CD4-positive, alpha-beta T cell treated with Interleukin-15 for 4 hours (primary cell): ENCODE measurements at places on chromosomes 7 and 10.

- no peak for DNase-seq
Observed at GRCh38 chr10:13448216-13448615, 80.6 kb downstream of the BEND7 start.

- DNase-seq: no peak
Observed at GRCh38 chr7:139791316-139791715, 13.5 kb upstream of the HIPK2 start.

GRCh38 chr7:74220229-74220628, 10.4 kb downstream of the LAT2 start:
- no peak for DNase-seq

DNA sequence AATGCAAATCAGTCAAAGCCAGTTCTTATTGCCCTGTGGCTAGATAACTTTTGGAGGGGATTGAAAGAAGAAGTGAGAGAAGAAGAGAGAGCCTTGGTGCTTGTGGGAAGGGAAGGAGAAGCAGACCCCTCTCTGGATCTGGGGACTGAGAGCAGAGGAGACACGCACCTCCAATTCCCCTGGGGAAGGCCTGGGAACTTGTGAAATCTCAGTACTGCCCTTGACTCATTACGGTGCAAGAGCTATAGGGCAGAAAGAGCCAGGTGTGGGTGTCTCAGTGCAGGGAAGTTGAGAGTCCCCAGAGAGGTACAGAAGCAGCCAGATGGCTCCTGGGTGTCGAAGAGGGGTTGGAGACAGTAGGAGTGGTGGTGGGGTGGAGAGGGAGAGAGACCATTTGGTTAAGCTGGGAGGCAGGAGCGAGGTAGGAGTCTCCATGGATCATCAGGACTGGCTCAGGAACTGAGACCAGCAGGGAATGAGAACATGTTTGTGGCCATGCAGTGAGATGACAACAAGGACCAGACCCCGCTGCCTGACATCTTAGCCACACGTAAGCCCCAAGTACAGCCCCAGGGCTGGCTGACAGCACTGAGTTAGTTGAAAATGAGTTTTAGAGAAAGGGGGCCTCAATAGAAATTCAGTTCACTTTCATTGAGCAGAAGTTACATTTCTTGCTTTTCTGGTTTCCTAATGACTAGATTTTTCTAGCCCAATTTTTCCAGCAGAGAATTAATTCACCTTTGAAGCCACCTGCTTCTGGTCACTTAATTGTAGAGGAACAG, 238.2 kb downstream of the BUB3 start:
- no peak for DNase-seq

GRCh38 chr10:44956717-44957706, 2.6 kb upstream of the RASSF4 start:
- no peak for DNase-seq

DNA sequence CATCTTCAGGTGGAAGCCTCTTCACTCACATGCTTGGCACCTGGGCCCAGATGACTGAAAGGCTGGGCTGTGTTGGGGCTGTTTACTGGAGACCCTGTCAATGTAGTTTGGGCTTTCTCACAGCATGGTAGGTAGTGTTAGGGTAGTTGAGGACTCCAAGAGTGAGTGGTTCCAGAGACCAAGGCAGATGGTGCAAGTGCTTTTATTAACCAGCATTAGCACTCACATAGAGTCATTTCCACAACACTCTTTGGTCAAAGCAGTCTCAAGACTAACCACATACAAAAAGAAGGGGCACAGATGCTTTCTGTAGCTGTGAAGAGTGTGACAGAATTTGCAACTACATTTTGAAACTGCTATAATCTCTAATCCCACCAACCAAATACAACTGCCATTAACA, 135.0 kb downstream of the RTKN2 start:
- no peak for DNase-seq

- DNase-seq: no peak
Observed at GRCh38 chr10:79483948-79484347, 28.4 kb upstream of the EIF5AL1 start.

DNA sequence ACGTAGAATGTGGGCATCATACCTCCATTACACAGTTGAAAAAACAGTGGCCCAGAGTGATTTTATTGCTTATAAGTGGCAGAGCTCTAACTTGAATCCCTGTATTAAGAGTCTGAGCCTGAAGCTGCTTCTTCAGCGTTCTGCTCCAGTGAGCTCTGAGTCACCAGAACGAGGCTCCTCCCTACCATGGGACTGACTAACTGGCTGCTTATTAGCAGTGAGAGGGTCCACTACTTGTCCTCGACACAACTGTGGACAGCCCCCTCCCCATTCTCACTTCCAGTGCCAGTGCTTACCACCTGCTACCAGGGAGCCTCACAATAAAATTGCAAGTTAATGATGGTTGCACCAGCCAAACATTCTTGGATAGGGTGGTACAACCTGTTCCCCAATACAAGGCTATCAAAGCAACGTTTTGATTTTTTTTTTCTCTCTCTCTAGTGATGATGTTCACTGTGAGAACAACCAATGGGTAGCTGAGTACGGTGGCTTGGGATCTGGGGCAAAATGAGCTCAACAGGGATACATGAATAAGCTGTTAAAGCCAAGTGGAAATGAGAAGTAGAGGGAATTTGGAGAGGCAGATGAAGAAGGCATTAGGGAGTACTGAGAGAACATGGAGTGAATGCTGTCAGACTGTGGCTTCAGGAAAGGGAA, 2.7 kb upstream of the NRG3 start:
- no peak for DNase-seq

DNA sequence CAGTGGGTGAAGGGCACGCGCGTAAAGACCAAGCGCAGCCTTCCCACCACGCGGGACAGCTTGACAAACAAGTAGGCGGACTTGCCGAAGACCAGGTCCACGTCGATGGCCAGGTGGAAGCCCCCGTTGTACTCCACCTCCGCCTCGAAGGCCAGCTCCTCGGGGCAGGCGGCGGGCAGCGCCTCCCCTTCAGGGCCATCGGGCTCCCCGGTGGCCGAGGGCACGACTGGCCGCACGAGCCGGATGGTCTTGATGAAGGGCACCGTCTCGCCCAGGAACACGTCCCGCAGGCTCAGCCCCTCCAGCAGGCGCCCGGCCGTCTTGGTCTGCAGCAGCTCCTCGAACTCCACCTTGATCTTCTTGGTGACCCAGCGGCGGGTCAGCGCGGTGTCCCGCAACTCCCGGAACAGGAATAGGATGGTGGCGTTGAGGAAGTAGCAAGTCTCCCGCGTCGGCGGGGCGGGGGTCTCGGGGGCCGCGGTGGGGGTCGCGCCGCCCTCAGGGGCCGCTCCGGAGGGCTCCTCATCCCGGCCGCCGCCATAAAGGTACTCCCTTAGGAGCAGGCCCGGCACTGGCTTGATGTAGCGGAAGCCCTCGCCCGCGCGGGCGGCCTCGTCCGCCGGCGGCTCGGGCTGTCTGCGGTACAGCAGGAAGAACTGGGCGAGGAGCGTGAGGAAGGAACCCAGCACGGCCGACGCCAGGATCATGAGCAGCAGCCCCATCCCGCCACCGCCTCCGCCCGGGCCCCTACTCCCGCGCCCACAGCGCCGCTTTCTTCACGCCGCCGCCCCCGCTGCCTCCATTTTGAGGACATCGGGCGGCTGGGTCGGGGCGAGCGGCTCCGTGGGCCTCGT, 507 bp downstream of the PDZD8 start:
- DNase-seq: peak; percentile 6

DNA sequence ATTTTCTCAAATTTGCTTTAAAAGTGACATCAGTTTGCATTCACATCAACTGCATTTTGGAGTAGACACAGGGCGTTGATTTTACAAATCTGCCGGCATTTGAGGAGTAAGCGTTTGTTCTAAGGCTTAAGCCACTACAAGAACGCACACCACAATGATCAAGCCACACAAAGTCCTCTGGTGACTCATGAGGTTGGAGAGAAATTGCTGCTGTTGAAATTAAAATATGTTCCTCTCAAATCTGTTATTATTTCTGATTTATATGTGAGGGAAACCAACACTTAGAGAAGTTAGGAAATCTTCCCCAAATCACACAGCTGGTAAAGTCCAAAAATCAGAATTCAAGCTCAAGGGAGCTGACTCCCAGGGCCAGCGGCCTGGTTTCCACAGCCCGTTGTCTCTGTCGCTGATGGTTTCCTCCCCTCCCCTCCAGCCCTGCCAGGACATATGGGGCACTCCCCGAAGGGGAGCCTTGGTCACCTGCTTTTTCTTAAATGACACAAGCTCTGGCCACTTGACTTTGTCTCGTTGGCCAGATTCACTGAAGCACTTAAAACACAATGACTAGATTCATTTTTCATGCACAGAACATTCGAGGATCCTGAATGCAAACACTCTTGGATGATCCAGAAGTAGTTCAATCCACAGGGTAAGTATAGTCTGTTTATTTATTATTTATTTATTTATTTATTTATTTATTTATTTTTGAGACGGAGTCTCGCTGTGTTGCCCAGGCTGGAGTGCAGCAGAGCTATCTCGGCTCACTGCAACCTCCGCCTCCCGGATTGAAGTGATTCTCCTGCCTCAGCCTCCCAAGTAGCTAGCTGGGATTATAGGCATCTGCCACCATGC, 29.2 kb upstream of the KLF6 start:
- no peak for DNase-seq

GRCh38 chr10:60246382-60246781, 143.3 kb downstream of the ANK3 start:
- DNase-seq: no peak

- no peak for DNase-seq
Observed at GRCh38 chr10:62029401-62029800, 127.9 kb downstream of the ARID5B start.

- no peak for DNase-seq
Observed at GRCh38 chr10:92313750-92314149, 22.8 kb downstream of the MARCHF5 start.

DNA sequence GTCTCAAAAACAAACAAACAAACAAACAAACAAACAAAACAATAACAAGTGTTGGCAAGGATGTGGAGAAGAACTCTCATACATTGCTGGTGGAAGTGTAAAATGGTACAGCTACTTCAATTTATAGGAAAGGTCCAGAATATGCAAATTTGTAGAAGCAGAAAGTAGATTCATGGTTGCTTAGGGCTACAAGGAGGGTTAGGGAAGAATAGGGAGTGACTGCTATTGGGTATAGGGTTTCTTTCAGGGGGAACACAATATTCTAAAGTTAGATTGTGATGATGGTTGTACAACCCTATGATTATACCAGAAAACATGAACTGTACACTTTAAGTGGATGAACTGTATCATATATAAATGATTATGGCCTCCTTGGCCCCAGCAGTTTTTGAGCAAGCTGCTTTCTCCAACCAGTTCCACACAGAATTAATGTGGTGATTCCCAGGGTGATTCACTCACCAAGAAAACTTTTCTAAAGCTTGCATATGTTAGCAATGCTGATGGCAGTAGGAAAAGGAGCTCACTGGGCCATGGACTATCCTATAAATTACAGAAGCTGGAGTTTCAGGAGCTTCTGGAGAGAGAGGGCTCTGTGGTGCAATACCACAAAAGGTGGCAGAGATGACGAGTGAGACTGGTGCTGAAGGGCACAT, 52.8 kb upstream of the KCNIP2 start:
- DNase-seq: no peak

- DNase-seq: no peak
Observed at GRCh38 chr7:129741743-129742213, 130.3 kb downstream of the NRF1 start.

DNA sequence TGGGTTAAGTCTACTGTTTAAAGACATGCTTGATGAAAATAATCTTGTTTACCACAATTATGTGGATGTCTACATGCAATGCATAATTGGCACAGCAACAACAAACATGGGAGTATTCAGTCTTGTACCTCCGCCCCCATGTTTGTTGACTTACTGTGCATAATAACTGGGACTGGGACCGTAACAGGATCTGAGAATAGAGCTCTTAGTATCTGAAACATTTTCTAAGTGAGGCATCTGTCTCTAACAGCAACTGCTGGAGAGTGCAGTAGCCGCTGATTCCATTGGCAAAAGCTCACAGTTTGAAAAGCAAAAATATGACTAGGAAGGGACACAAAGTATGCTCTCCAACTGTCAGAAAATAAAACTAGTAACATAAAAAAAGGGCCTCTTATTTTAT, 61.6 kb downstream of the ENO4 start:
- DNase-seq: no peak

DNA sequence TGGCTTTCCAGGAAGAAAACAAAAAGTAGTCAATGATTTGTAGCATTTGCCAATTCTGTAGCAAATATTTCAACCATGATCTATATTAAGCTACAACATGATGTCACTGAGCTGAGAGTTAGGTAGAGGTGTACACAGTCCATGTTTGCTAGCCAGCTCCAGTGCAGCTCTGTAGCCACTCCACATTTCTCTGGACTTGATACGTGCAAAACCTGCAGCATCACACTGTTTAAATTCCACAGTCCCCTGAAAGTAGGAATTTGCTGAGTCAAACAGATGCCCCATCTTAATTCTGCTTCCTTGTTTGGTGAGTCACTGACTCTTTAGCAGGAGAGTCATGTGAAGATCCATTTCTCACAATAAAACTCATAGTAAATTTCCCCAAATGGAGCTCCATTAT, 89.8 kb upstream of the LRRTM3 start:
- DNase-seq: no peak

DNA sequence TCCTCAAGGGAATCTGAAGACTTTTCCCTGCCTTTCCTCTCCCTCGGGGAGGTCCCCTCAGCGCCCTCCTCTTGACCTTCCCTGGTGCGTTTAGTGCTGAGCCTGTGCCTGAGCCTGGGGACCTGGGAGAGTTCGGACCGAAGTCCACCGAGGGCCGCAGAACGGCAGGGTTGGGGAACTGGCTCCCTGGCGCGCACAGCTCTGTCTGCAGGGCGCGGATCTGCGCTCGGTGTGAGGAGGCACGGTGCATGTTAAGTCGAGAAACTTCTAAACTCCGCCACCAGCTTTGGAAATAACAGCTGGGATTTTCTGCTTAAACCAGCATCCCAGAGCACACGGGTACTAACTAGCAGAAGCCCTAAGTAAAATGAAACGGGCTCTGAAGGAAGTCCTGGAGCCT, 44.2 kb upstream of the SLC29A4 start:
- DNase-seq: no peak

DNA sequence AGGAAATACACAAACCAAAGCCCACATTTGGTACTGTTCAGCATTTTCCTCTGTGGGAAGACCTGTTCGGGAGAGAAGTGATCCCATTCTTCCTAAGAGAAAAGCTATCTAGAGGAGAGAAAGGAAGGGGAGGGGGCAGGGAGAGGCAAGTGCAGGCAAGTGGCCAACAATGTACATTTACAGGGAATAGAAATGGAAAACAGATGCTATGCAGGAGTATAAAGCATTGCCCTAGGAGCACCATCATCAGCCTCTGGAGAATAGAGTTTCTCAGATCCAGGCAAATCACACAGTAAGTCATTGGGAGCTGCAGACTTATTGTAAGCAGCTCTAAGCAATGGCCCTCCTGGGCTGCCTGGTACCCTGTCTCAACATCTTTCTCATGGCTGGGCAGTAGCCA, 424.4 kb upstream of the AUTS2 start:
- no peak for DNase-seq

GRCh38 chr7:132402096-132402495, 174.2 kb downstream of the PLXNA4 start:
- no peak for DNase-seq

- no peak for DNase-seq
Observed at GRCh38 chr10:84398696-84399095, 70.3 kb downstream of the CCSER2 start.

GRCh38 chr10:17206210-17206709, 4.8 kb upstream of the TRDMT1 start:
- DNase-seq: peak; percentile 85
